ENCODE measurements at places on chromosomes 2 and 18.
A peak's percentile ranks its signal among the peaks of the same experiment; 100 is the strongest.

GRCh38 chr2:70942396-70943204 is 6.9 kb downstream of the ATP6V1B1 start:
- DNase-seq, result no peak

DNA sequence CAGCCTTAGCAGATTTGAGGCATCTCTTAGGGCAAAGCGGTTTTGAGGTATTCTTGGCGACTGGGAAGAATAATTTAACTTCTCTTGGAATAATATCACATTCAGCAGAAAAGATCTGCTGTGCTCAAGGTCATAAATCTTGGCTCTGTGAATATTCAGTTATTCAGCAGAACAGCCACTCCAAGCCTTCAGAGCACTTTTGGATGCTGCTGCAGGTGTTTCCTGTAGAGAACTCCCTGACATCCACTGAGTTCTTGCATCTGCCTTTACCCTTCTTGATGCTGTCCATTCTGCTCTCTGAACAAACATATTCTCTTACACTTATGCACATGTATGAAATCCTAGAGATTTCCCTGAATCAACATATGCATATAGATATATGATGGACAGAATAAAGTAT is 390.3 kb downstream of the NRXN1 start:
- no peak for DNase-seq

DNA sequence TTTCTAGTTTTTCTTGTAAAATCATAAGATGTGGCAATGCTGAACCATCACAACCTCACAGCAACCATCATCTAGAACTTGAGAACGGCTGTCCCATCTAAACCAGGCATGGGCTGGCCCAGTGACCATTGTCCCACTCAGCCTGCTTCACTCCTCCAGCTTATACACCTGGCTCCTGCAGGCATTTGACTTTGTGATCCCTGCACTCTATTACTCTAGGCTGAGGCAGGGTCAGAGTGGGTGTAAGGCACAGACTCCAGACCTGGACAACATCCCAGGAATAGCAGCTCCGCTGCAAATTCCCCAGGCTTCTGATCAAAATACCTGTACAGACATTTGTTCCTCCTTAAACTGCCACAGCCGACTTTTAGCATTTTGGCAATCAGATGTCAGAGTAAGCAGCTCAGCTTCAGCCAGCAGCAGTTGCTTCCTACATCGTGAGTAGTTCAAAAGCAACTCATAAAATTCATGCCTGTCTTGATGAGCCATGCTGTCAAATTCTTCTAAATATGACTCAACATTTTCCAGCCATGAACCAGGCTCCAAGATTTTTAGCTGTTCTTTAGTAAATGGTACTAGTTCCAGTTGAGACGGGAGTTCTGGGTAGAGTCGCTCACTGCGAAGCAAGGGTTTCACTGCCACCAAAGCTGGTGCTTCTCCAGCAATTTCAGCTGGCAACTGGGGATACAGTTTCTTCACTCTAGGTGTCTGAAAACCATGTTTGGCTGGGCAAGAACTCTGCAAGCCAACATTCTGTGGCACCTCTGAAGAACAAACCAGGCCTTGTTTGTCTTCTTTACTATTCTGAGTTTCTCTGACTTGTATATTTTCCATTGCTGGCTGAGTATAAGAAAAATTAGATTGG is 12.8 kb downstream of the EPG5 start:
- no peak for DNase-seq

- no peak for DNase-seq
Measured at GRCh38 chr2:30003128-30003527, 81.7 kb upstream of the ALK start.

GRCh38 chr18:63686871-63687270 is 15.9 kb upstream of the SERPINB11 start:
- no peak for DNase-seq

DNA sequence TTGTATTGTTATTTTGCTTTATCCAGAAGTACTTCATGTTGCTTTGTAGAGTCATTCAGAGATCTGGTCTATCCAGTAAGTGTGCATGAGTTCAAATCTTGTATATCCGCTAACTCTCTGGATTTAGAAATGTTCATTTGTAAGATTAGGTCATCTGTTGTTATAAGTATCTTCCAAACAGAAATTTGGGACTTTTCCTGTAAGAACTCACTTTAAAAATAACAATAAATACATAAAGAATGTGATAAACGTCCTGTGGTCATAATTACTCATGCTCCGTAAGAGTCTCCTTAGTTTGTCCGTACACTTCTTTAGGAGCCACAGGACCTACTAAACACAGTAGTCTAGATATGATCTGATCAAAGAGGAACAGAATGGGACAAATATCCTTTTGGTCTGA is 699.9 kb upstream of the SLC8A1 start:
- no peak for DNase-seq

GRCh38 chr2:191245869-191246531 is 796 bp downstream of the MYO1B start:
- peak; percentile 2 for DNase-seq

DNA sequence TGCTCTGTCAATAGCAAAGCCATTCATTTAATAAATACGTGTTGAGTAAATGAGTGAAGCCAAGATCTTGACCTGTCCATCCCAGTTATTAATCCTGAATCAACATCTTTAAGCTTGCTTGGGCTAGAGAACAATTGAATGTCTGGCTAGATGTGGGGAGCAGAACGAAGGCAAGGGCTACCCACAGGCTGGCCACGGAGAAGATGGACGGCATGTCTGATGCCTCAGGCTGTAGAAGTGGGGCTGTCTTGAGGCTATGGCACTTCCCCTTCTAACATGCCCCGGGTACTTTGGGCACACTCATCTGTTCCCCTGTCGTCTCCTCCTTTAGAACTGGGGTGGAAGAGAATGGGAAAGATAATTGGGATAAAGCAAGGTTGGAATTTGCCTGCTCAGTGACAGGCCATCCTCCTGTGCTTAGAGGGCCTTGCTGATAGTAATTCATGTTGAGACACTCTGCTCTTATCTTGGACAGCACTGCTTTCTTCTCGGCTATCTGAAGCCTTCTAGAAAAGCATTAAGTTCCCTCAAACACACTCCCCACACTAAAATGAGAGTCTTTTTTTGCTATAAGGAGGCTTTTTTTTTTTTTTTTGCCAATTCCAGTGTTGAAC is 225.7 kb downstream of the MREG start:
- no peak for DNase-seq

- no peak for DNase-seq
Measured at GRCh38 chr2:42064417-42064942, 16.7 kb downstream of the PKDCC start.

GRCh38 chr2:233699424-233700027 is 6.8 kb downstream of the UGT1A6 start:
- DNase-seq, result no peak
